ENCODE measurements at places on chromosomes 6 and 20. TPM values are rescaled to one million over a fixed set of nuclear protein-coding genes. Genes with fewer than 3 reads are reported as not detected.

- DNase-seq: no peak
These were observed 4.2 kb upstream of the BMP6 start for GRCh38 chr6:7721649-7722048.

- DNase-seq: no peak
These were observed 40.2 kb upstream of the FAM50B start for GRCh38 chr6:3808759-3809514.

DNA sequence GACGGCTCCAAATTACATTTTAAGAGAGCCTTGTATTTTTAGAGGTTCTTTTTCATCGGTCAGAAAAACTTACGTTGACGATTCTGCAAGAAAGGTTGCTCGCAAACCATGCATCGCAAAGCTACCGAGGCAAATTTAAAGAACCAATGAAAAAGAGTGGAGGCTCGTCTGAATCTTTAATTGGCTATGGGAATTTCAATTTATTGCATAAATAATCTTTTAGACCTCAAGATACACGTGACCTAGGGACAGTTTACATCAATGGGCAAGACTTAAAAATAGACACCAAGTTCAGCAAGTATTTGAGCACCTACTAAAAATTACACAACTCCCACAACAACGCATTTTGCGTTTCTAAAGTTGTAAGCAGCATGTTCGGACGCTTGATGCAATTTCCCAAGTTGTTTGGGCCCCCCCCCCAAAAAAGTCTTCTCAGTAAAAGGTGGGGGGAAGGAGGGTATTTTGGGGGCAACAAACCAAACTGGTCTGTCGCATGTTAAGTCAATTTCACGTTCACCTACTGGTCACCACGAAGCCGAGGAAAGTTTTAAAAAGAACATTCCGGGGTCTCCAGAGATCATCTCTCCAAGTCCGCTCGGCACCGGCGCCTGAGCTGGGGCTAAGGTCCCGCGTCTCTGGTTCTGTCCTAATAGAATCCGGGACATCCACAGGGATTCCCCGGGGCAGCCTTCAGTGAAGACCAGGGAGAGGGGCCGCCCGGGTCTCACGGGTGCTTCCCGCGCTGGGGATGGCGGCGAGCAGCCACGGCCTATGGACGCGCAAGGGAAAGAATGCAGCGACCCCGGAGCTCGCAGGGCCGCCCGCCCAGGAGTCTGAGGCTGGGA is 851 bp downstream of the SNX5 start:
- no peak for DNase-seq

DNA sequence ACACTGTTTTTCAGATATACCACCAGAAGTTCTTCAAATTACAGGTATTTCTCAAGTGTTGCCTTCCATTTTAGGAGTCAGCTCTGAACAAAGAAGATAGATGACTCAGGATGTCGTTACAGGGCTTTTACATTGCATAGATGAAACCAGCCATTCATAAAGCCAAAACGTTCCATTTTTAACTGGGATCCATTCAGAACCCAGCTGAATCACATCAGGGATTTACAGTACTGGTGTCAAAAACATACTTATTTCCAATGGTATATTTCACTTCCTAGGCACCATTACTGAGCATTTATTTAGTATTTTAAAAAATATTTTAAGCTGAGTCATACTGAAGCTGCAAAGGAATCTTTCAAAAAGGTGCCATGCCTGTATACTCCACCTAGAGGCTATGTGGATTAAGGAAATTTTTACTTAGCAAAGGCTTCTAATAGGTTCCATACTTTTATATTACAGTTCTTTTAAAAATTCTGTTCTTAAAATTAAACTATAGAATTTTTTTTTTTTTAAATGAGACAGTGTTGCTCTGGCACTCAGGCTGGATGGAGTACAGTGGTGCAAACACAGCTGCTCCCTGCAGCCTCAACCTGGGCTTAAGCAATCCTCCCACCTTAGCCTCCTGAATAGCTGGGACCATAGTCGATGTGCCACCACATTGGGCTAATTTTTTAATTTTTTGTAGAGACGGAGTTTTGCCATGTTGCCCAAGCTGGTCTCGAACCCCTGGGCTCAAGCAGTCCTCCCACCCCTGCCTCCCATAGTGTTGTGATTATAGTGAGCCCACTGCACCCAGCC is 2.6 kb downstream of the ASF1A start:
- DNase-seq: no peak

GRCh38 chr6:50661636-50662035 is 51.7 kb upstream of the TFAP2D start:
- no peak for DNase-seq

DNA sequence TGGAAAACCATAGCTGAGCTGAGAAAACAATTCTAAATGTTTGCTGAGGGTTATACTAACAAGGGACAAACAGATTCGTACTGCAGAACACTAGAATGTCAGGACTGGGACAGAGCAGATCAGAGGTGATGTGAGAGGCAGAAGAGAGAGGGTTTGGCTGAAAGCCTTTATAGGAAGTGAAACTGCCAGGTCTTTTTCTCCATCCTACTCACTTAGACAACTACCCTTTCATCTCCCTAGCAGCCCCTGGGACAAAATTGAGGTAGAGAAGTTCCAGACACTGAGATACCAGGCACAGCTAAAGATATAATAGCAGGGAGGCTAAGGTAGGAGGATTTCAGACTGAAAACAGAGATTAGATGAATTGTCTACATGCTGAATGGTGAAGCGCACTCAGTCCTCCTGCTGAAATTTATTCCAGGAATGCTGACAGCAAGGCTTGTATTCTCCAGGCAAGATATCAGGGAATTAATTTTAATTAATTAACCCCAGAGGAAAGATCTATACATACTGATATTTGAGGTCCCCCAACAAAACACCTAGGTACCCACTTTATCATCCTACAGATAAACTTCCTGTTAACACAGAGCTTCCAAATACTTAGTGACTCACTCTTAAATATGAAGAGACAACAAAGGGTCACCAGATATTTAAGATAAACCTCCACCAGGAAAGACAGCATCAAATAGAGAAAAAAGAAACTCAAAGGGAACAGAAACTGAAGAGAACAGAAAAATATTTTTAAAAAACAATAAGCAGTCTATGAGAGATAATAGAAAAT is 12.6 kb upstream of the EIF2S2 start:
- DNase-seq: no peak

GRCh38 chr20:881051-881782 is 34.9 kb downstream of the ANGPT4 start:
- DNase-seq: no peak

GRCh38 chr6:110180228-110181008 is at the start of gene CDC40:
Gene CDC40 (plus strand): TSS chr6:110180427. CDS start chr6:110180445, 18 bp downstream.
- DNase-seq: peak; percentile 52

GRCh38 chr6:127516662-127517273 is 2.4 kb downstream of the MTCL3 start:
- peak; percentile 48 for DNase-seq

- DNase-seq: no peak
These were observed 1.5 kb downstream of the TREM2 start for GRCh38 chr6:41161380-41161779.

- no peak for DNase-seq
These were observed 325.0 kb downstream of the CDH4 start for GRCh38 chr20:61577065-61577464.

DNA sequence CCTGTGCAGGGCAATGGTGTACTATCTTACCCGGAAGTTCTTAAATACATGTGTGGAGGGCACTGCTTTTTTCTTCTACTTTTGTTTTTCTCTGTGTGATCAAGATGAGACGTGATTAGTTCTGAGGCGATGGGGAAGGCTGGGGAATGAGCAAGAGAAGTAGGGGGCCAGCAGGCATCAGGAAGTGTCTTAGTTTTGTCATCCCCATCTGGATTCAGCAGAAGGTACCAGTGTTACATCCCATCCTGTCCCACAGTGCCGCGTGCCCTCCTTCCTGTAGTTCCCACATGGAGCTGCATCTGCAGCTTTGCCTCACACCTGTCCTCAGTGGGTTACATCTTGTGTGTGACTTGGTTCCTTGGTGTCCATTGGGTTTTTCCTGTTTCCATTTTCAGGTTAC is 86.9 kb downstream of the FNDC1 start:
- no peak for DNase-seq

- no peak for DNase-seq
These were observed 451.2 kb upstream of the JAG1 start for GRCh38 chr20:11124849-11125505.

GRCh38 chr20:61554617-61555016 is 302.6 kb downstream of the CDH4 start:
- DNase-seq: no peak

DNA sequence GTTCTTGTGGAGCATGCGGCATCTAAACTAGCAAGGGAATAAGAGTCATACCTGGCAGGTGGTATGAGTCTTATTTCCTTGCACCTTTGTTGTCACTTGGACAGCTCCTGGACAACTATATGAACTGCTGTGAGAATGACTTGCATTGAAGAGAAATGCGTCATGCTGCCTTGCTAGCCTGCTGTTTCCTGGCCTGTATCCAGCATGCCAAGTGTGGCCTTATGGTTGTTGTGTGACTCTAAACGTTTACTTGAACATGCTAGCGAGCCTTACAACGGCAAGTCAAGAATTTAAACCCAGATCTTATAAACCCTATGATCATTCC is 90.4 kb downstream of the CEP162 start:
- DNase-seq: no peak

The SNAP25 gene
- 3.9 TPM for total RNA-seq

The KLHDC3 gene
- 76.6 TPM for total RNA-seq

The RALY gene
- 147 TPM for total RNA-seq

The NFATC2 gene
- 86.4 TPM for total RNA-seq

The PLN gene
- not detected for total RNA-seq

The DTNBP1 gene
- 19.2 TPM for total RNA-seq

The VSTM2L gene
- not detected for total RNA-seq

The MAK gene
- total RNA-seq: 0.73 TPM

The FAM83B gene
- not detected for total RNA-seq

The SSTR4 gene
- not detected for total RNA-seq
